MV-4-11 (cell line): ENCODE measurements at places on chromosomes 16 and 17.

DNA sequence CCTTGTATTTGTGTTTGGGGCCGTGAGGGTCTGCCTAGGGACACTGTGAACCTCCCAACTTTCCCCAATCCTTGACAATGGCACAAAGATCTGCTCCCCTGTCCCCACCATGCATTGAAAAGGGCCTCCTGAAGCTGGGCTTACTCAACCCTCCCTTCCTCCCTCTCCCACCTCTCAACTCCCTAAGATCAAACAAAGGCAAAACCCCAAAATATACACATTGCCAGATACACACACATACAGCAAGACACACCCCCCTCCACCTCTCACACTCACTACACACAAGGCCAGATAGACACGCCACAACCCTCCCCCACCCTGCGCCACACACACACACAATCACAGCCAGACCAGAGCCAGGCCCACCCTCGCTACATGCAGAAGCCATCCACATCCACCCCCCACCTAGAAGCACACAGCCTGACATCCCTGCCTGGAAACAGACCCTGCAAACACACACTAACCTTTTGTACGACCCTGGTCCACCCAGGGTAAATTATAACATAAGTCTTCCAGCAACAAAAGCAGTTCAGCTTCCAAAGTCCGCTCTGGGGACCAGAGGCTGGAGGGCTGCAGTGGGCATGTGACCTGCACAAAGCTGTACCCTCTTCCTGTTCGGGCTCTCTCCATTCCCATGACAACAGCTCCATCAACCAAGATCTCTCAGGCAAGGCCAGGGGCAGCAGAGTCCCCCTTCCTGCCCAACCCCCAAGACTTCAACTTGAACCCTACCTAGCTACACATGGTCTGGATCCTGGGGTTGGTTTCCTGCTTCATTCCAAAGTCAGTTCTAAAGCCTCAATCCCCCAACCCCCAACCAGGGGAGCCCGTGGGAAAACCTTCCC, 1.9 kb downstream of the PCGF2 start:
- no peak for DNase-seq

- DNase-seq: no peak
Measured at GRCh38 chr17:40306395-40306794, 2.6 kb upstream of the RARA start.

DNA sequence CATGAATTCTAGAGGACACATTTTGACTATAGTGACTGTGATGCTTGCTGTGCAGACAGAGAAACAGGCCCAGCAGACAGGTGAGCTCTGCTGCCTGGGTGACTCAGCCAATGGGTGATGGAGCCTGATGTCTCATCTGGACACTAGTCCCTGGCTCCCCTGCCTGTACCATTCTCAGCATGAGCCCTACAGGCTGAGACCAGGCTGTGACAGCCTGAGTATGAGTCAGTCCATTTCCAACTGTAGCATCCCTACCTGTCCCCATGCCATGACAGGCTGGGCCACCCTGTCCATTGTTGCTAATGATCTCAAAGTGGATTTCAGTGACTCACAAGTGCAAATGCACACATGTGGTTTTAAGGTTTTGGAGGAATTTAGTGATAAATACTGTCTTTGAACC, 102.5 kb upstream of the EEF2KMT start:
- no peak for DNase-seq

DNA sequence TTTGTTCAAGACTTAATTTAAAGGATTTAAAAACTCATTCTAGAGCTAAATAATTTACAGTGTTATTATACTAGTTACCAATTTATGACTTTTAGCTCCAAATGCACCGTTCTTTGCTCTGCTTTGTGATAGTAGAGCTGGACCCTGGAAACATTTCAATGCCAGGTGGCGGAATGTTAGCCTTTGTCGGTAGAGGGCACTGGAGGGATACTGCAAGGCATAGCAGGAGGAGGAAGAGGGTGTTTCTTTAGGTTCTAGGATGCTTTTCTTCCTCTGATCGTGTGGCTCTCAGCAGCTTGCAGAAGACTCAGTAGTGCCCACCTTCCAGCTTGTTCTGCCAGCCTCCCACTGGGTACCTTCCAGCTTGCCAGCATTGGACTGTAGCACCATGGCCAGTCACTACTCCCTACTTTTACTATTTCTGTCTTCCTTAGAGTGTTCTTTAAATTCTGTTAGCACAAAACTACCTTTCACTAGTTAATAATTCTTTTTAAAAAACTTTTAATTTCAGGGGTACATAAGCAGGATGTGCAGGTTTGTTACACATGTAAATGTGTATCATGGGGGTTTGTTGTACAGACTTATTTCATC, 325.3 kb downstream of the UTP18 start:
- peak; percentile 2 for DNase-seq

DNA sequence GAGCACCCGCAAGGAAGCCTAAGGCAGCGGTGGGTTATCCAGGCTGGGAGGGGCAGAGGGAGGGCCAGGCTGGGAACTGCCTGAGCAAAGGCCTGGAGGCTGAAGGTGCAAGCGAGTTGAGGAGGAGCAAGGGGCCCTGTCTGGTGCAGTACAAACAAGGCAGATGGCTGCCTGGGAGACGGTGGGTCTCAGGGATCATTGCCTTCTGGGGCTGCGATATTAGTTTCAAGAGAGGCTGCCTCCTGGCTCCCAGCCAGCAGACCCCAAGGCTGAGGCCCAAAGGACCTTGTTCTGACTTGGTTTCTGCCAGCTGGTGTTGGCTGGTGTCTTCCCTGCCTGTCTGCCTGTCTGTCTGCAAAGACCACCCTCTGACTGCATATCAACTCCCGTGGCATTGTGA, 154.0 kb downstream of the IRF8 start:
- no peak for DNase-seq

DNA sequence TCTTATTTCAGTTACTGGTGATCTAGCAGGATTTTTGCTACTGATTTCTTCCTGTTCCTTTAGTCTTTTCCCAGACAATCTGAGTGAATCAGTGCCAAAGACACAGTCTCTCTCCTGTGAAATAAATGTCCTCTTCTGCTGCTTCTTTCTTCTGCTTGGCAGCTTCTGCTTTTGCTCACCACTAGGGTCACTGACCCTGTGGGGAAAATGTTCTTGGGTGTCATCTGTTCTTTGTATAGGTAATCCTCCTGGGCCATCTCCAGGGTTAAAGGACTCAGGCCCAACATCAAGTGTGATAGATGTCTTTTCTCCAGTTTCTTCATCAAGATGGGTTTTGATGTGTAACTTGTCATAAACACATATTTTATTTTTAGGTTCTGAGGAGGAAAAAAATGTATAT, 5.2 kb downstream of the PALB2 start:
- peak; percentile 14 for DNase-seq

GRCh38 chr16:4340443-4340842, 10.7 kb downstream of the PAM16 start:
- no peak for DNase-seq

DNA sequence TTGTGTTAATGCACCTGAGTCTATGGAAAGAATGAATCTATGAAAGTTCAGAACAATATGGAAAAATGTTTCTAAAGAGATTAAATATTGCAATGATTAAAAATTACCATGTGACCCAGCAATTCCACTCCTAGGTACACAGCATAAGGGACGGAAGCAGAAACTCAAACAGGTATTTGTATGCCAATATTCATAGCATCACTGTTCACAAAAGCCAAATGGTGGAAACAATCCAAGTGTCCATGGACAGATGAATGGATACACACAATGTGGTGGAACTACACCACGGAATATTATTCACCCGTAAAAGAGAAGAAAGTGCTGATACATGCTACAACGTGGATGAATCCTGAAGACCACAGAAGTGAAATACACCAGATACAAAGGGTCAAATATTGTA, 37.7 kb downstream of the VPS53 start:
- no peak for DNase-seq

DNA sequence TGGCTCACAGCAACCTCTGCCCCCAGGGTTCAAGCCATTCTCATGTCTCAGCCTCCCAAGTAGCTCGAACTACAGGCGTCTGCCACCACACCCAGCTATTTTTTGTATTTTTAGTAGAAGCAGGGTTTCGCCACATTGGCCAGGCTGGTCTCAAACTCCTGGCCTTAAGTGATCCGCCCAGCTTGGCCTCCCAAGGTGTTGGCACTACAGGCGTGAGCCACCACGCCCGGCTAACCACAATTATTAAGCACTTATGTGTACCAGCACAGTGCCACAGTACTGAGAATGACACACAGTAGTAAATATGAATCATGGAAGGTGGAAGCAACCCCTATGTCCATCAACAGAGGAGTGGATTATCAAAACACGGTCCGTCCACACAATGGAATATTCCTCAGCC, 49.8 kb downstream of the COTL1 start:
- DNase-seq: peak; percentile 55

DNA sequence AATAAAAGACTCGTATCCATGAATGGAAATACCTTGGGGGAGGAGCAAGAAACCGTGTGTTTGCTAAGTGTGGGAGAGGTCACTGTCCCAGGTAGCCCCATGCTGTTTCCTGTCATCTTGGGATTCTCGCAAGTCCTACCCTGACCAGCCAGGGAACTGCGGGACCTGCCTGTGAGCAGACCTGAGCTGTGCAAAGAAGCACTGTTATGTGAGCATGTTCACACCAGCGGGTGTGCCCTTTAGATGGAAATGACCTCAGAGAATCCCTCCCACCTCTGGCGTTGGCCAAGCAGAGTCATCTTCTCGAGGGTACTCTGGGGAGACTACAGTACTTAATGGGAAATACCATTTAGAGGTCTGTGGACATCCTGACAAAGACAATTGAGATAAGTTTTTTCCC, 127.0 kb upstream of the MON1B start:
- no peak for DNase-seq

GRCh38 chr17:2466931-2467330, 44.8 kb downstream of the METTL16 start:
- no peak for DNase-seq

GRCh38 chr17:179066-179432, 2.4 kb downstream of the DOC2B start:
- DNase-seq: no peak

- no peak for DNase-seq
Measured at GRCh38 chr16:78675951-78676792, 576.7 kb downstream of the WWOX start.

DNA sequence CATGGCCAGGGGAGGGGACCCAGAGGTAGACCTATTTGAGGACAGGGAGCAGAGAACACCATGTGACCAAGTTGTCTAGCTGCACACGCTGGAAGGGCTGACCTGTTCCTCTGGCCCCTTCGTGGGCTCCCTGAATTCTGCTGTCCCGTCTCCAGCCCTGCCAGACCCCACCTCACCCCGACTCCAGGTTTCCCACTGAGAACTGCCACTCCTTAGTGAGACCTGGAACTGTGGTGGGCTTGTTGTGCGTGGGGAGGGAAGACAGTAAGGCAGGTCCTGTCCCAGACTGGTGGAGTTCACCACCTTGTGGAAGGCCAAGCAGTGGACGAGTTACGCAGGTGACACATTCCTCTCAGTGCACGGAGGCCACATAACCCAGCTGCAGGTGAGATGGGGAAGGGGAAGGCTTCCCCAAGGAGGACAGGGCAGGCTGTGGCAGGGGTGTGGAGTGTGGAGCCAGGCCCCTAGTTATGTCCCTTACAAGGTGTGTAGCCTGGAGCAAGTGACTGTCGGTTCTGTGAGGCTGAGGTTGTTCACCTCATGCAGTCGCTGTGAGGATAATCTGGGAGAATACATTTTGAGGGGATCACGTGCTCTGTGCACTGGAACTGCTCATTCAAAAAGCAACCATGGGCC, 54.7 kb downstream of the USP22 start:
- DNase-seq: no peak

DNA sequence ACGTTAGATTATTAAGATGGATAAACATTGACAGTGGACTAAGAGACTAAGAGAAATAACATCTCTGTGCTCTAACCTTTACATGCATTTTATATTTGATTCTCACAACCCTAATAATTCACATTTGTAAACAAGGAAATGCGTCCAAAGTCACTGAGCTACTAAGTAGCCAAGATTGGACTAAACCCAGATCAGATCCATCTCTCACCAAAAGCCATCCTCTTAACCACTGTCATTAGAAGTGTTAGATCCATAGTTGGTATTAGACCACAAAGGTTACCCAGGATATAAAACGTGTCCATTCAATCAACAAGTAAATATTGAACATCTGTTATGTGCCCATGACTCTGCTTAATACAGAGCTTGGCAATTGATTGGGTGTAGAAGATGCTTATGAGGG, 5.2 kb downstream of the HSD17B2 start:
- DNase-seq: no peak

- DNase-seq: no peak
Measured at GRCh38 chr17:73247726-73248125, 14.0 kb downstream of the CPSF4L start.

GRCh38 chr16:87390641-87391323, 1.4 kb upstream of the MAP1LC3B start:
- no peak for DNase-seq

GRCh38 chr17:10474536-10474935, 5.2 kb upstream of the MYH4 start:
- DNase-seq: no peak

DNA sequence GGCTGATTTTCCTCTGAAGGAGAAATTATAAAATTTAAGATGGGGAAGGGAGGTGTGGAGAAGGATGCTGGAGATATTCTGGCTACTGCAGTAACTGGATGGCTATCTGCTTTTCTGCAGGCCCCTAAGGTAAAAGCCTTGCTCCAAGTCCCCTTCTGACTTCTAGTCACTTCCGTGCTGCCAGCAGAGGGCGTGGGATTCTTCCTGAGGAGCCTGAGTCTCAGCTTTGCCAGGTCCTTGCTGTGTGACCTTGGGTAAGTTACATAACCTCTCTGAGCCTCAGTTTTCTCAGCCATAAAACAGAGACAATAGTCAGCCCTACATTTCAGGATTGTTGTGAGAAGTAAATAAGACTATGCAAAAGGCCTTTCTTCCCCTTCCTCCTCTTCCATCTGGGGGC, 24.3 kb upstream of the TMEM220 start:
- DNase-seq: peak; percentile 9

GRCh38 chr16:12327971-12328726, 351.6 kb downstream of the SNX29 start:
- no peak for DNase-seq

GRCh38 chr16:6363896-6364607, 968.6 kb upstream of the RBFOX1 start:
- DNase-seq: no peak

DNA sequence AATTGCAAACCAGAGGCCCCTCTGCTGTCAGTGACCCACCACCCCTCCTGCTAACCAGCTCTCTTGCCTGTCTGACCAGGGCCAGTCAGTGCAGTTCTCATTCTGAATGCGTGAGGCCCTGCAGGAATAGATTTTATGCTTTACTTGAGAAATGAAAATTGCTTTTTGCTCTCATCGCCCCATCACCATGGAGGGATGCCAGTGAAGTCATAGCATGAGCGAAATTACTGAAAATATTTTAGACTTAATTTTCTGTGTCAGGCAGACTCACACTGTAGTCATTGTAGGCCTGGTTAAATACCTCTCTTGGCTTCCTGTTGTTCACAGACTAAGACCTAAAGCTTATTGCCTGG, 490.5 kb upstream of the CDH5 start:
- DNase-seq: no peak
